ENCODE measurements at places on chromosomes 16 and 17.
A peak's percentile ranks its signal among the peaks of the same experiment; 100 is the strongest.

- DNase-seq, result no peak
These were observed 85.3 kb upstream of the PLCG2 start for GRCh38 chr16:81693744-81694303.

DNA sequence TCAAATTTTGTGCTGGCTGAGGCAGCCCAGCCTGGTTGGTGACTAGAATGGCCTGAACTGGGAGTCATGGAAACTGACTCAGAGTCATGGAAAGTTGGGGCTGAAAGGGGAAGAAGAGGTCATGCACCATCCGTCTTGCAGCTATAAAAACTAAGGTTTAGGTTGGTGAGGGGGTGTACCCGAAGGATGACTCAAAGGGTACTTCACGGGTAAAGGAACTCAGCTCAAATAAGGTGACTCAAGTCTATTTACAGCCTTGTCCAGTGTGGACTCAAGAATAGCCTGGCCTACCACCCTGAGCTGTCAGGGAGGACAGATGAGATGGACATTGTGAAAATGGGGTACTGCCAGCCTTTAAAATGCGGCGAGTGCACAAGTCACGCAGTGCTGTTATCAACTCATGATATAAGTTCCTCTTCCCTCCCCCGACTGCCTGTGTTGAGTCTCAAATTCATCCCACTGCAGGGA is 18.6 kb downstream of the CD300LB start:
- DNase-seq, result peak; percentile 14

GRCh38 chr16:66274335-66275110 is 92.0 kb upstream of the CDH5 start:
- DNase-seq, result no peak

DNA sequence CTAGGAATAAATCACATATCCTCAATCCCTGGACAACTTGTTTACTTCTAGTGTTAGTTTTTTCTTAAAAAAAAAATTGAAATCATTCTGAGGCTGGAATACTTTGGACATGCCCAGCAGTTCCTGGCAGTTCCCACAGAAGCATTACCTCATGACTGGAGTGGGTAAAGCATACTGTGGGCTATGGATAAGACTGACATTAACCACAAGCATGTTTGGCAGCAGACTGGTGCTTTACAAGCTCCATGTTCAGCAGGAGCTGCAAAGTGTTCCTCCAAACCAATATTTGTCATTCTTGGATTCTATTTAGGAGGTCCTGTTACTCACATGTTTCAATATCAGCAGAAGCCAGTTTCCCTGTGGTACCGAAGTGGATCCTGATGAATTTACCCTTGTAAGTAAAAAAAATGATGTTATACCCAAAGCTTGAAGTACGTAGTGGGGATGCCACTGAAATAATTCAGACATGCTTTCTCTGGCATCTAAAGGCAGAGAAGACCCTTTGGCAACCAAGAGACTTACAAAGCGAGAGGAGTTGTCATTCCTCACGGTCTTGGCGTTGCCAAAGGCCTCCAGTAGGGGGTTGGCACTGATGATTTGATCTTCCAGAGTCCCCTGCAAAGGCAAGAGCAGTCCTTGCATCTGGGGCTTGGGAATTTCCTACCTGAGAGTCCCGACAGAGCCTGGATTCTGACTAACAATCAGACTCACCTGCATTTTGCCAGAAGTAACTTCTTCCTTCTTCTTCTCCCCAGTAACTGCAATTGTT is 4.9 kb downstream of the MYH1 start:
- no peak for DNase-seq

- DNase-seq, result no peak
These were observed 35.2 kb downstream of the ZNF207 start for GRCh38 chr17:32385121-32385520.

DNA sequence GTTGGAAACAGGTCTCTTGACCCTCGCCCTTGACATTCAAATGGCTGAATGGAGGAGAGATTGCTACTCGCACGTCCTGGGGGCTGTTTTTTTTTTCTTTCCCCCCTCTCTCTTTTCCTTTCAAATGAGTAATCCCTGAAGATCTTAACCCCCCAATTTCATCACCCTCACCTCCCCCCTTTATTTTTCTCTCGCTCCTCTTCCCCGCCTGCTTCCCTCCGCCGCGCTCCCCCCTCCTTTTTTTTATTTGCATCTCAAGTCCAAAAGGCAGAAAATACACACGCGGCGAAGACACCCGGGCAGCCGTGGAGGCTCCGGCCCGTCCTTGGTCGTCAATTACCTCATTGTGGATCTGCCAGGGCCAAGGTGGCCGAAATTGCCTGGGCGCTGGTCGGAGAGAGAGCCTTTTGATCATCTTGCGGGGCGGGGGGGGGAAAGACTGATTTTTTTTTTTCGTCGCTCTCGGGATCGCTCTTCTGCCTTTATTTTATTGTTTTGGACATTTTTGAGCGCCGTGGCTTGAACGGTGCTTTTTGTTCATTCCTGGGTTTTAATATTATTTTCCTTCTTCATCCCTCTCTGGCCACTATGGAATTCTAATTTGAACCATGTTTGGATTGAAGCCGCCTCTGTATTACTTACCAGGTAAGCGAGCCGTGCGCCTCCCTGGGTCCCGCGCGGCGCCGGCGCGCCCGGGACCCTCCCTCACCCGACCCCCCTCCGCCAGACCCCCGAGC is 57.2 kb upstream of the GSE1 start:
- DNase-seq, result no peak

GRCh38 chr16:56732832-56733231 is 2.9 kb downstream of the NUP93 start:
- no peak for DNase-seq

GRCh38 chr17:81621494-81622130 is 15.3 kb downstream of the NPLOC4 start:
- peak; percentile 72 for DNase-seq

GRCh38 chr17:79047923-79048825 is 24.2 kb downstream of the C1QTNF1 start:
- DNase-seq, result no peak

- peak; percentile 19 for DNase-seq
These were observed 1.3 kb downstream of the PRPSAP2 start for GRCh38 chr17:18859256-18859655.

DNA sequence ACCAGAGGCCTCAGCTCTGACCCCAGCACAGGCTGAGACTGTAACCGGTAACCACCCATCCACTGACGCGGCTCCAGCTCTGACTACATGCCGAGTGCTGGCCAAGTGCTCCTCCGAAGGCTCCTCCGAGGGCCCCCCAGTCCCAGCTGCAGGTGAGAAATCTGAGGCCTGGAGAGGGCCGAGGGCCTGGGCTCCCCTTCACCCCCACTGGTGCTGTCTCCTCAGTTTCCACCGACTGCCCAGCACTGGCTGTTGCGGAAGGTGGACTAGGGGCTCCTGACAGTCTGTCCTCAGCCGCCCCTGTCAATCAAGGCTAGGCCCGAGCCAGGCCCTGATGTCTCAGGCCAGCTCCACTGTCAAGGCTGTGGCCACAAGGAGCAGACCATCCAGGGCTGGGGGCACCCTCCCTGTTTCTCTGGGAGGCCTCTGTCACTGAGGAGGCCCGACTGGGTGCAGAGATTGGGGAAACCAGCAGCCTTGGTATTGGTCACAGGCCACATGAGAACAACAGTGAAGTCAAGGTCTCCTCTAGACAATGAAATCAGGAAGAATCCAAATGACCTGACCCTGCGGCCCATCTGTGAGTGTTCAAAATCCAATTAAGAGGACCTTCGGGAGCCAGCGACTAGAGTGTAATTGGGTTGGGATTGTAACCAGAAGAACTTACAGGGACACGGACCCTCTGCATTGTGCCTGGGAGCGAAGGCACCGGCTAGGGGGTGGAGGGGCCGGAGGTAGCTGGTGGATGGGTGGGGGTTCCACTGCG is 5.1 kb downstream of the TMEM235 start:
- no peak for DNase-seq
